ENCODE measurements at places on chromosomes 7 and 10. TPM values are rescaled to one million over a fixed set of nuclear protein-coding genes. Genes with fewer than 3 reads are reported as not detected.

CFAP70 gene
- 1.1 TPM for polyA plus RNA-seq

IPMK gene
- 8.8 TPM for polyA plus RNA-seq

TMEM270 gene
- not detected for polyA plus RNA-seq

ACTR3C gene
- polyA plus RNA-seq = 0.55 TPM

TMEM248 gene
- 78.3 TPM for polyA plus RNA-seq

PLEKHA8 gene
- polyA plus RNA-seq = 2.4 TPM

Measured in CD14-positive monocyte (primary cell).